ENCODE measurements at places on chromosomes 3 and 15.

GRCh38 chr3:51677358-51677757 is 6.3 kb downstream of the TEX264 start:
- DNase-seq: no peak

GRCh38 chr3:171996178-171996817 is 43.1 kb upstream of the FNDC3B start:
- no peak for DNase-seq

DNA sequence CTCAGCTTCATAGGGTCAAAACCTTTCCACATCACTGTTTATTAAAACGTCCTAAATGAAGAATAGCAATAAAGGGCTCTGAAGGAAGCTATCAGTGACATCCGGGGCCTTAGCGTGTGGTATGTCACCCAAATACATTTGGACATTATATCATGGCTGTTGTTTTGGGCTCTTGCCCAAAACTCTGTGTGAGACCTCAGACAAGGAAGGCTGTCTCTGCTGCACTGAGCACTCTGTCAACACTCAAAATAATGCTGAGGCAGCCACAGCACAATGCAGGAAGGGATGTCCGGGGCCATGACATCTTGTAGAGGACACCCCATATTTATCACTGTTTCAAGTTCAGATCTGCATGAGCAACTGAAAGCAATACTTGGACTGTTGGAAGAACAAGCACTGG is 293.8 kb upstream of the WNT5A start:
- no peak for DNase-seq

DNA sequence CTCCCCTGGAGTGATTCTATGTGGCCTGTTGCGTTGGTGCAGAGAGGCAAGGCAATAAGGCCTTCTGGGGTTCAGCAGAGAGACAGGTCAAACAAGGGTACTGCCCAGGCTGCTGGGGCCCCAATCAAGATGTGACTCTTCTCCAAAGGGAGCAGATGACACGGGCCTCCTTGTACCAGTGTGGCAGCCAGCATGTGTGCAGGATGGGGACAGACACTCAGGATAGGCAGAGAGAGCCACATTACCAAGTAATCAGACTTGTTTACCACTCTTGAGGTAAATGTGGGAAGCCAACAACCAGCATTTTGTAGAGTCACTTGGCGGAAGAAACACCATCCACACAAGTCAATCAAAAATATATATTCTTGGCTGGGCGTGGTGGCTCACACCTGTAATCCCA is 95.3 kb upstream of the DLG1 start:
- no peak for DNase-seq

DNA sequence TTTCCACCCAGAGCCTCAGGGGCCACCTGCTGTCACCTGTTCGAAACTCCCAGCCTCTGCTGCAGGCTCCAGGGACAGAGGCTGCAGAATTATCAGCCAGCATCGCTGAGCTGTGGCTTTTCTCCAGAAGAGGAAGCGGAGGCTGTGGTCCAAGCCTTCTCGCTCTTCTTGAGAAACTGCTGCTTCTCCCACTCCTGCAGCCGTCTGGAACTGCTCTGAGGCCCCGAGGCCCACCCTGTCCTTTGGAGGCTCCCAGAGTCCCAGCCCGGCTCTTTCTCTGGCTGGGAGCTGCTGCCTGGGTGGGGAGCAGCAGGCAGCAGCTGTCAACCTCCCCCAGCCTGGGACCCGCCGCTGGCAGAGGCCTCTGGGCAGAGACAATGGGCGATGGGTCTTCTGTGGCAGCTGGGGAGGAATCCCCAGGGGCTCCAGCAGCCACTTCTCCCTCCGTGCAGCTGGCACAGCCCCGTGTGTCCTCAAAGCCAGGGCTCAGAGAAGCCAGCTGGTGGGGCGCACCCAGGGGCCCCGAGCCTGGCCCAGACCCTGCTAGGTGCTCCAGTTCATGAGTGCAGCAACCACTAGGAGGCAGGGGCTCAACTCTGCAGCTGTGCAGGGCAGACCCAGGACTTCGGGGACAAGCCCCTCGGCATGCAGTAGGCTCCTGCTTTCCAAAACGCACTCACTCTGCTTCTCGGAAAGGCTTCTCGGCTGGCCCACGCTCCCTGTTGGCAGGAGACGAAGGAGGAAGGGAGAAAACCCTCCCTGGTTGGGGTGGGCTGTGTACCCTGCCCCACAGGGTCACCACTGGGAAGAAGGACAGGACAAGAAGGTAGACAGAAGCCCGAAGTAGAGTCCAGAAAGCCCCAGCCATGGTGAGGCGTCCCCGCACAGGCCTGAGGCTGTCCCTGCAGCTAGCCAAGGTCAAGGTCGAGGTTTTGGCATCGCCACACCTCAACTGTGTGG is 49.9 kb upstream of the FURIN start:
- peak; percentile 63 for DNase-seq

GRCh38 chr3:126811530-126811929 is 107.5 kb downstream of the CHCHD6 start:
- DNase-seq: no peak

GRCh38 chr3:149307435-149307783 is 26.0 kb downstream of the TM4SF18 start:
- no peak for DNase-seq

- no peak for DNase-seq
These were observed 196.1 kb downstream of the CNTN6 start for GRCh38 chr3:1288805-1289494.

DNA sequence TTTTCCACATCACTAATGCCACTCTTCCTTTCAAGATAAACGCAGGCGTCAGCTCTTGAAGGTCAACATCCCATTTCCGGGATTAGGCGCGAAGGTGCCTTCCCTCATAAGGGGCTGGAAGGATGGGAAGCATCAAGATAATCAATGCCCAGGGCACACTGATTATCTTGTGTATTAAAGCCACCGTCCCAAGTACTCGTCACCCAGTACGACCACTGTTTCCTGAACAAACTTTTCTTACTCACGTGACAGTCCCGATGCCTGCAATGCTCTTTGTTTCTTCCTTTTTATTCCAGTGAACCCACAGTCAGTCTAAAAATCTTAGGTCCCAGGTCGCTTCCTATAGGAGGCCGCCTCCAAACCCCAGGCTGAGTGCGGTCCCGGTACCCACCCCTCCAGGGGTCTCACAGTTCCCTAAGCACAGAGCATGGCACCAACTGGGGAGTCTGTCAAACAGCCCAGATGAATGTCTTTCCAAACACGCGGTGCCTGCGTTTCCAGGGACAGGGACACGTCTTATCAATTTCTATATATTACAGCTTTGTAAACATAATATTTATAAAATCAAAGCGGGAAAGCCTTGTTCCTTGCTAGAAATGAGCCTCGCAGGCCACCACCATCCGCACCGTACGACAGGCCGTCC is 589 bp downstream of the ANAPC13 start:
- DNase-seq: no peak

DNA sequence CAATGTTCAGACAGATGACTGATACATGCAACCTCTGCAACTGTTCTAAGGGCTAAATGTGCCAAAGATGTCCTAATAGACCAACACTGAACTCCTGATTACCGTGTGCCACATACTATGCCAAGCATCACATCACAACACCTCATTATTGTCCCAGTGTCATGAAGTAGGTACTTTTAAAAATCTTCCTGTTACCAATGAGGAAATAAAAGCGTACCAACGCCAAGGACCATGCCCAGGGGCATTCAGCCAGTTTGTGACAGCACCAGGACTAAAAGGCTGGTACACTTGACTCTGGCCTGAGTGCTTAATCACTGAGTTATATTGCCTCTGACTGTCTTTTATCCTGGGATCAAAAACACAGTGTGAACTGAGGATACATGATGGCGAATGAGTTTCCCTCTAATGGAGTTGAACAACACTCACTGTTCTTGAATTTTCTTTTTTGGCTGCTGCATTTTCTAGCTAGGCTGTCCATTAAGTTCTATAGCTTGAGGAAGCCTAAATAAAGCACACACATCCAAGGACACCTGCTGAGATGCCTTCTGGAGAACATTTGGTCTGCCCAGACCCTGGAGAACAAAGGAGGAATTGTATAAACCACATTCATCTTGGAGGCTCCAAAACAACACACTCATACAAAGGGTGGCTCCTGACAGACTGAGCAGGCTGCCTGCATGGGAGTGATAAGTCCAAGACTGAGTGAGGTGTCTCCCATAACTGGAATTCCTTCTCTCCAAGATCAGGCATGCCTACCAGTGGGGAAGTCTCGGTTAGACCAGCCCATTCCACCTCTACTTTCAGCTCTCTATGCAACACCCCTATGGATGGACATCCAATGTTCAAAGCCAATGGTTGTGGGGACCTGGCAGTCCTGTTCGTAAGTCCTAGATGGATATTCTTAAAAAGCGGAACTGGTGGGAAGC is 126.7 kb upstream of the PRICKLE2 start:
- no peak for DNase-seq

GRCh38 chr3:138845771-138846173 is 11.0 kb upstream of the PIK3CB start:
- no peak for DNase-seq

DNA sequence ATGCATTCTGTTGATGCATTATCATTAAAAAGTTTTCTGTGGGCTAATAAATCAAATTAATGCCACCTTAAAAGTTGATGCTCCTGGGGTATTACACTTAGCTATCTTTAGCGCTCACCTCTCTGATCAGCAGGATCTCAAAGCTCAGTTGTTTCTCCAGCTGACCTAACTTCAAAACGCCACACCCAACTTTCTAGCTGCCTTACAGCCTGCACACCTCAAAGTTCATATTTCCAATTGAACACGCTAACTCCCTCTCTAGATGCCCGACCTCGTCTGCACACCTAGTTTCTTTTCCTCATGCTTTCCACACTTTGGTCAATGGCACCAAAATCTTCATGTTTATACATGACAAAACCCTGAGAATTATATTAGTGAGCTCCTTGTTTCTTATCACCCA is 98.2 kb upstream of the AGTR1 start:
- no peak for DNase-seq

GRCh38 chr3:32502946-32503286 is 264 bp upstream of the CMTM6 start:
- DNase-seq: no peak

DNA sequence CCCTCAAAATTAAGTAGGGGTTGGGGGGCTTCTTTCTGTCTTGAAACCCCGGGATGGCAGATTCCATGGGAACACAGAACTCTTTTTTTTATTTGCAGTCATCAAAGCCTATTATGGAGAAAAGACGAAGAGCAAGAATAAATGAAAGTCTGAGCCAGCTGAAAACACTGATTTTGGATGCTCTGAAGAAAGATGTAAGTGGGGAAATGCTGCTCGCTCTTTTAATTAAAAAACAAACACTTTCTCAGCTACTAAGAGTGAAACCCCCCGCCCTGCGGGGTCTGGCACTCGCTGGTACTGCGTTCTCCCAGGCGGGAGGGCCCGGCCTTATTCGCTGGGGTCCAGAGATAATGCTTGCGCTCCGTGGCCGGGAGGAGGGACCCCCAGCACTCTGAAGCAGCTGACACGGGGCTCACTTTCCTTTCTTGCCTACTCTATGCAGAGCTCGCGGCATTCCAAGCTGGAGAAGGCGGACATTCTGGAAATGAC is 615 bp downstream of the HES1 start:
- no peak for DNase-seq

GRCh38 chr3:117977504-117978228 is 1057.0 kb downstream of the IGSF11 start:
- DNase-seq: no peak

DNA sequence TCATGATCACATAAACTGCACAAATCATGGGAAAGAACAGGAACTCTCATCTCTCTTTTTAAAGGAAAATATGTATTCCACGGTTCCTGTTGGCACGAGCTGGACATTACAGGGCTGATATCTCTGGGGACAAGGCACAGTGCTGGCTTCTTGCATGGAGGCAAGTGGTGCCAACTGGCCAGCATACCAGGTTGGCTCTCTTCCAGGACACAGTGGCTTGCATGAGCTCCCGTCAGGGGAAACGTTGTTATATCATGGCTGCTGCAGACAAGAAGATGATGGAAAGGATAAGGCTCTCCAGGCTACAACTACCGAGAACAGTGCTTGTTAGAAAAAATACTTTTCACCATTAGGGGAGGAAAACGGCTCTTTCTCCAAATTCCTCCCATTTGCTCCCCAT is 283.9 kb downstream of the RORA start:
- DNase-seq: no peak

DNA sequence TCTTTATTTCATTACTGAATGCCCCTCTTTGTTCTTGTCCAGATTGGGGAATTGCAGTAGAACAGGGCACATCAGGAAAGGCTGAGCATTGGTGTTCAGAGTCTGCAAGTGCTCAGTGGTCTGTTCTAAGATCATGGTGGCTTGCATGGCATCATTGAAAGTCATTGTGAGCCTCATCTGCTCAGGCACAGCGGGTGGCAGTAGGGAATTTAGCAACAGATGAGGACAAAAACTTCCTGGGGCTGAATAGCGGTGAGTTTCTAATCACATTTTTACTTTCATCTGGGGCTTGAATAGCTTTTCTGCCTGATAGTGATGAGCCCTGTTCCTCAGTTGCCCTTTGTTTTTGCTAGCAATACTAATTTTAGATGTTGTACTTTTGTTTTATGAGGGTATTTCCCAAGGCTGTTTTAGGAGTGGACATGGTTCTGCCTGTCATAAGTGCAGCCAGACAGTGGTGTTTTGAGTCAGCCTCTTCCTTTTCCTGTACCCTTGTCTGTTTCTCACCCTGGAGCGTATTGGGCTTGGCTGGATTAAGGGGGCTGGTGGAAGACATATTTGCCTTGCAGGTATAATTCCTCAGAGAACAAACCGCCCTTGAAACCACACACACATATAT is 127.2 kb upstream of the IL12A start:
- no peak for DNase-seq

GRCh38 chr3:73525591-73525990 is 99.2 kb downstream of the PDZRN3 start:
- no peak for DNase-seq

GRCh38 chr3:42123012-42123581 is 31.9 kb downstream of the TRAK1 start:
- peak; percentile 52 for DNase-seq

GRCh38 chr15:55796321-55796965 is 53.5 kb upstream of the PRTG start:
- no peak for DNase-seq

DNA sequence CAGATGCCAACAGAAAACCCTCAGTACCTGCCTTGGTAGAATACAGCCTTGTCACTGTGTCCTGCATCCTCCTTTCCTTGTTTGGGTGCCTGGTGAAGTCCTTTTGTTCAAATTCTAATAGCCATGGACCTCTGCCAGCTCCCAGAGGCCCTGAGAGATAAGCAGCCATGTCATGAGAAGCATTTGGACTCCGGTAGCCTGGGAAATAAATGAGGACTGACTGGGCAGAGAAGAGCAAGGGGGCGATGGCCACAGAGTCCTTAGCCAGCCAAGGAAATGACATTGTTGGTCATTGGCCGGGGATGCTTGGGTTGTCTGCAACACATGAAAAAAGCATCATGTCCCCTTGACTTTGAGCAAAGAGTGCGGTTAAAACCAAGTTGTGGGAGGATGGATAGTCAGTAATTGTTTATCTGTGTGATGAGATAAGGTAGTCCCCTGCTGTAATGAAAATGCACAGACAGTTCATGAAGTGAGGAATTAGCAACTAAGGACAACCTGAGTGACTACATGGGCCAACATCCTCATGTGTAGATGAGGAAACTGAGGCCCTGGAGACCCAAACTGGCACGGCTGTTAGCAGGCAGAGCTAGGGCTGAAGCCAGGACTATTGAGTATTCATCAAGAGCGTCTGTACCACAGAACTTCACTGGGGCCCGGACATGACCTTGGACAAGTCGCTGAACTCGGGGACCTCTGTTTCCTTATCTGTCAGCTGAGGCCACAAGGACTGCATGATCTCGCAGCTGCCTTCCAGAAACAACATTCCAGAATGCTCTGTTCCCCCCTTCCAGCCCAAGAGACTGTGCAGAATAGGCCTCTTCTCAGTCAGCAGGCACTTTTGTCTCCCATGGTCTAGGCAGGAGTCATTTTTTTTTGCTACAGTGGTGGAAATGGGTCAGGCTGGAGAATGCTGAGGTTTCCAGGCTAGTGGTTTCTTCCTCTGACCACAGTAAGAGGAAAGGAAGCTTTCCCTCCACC is 90.5 kb upstream of the CTDSPL start:
- no peak for DNase-seq
